Coronary artery (tissue), 2 donors: ENCODE measurements at places on chromosomes 7 and 10.

DNA sequence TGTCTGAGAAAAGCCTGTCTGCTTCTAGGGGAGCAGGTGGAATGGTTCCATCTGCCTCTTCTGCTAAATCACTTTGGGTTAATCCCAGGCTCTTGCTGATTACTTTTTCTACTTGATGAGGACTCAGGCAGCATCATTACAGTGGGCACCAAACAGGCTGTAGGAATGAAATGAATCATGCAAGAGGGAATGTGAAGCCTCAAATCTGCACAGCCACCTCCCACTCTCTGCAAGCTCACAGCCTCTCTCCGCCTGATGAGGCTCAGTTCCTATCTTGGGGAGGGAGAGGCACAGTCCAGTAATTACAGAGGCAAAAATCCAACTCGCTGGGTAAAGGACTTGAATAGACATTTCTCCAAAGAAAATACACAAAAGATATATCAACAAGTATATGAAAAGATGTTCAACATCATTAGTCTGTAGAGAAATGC is 34.0 kb downstream of the HSPA12A start:
- no peak for DNase-seq

DNA sequence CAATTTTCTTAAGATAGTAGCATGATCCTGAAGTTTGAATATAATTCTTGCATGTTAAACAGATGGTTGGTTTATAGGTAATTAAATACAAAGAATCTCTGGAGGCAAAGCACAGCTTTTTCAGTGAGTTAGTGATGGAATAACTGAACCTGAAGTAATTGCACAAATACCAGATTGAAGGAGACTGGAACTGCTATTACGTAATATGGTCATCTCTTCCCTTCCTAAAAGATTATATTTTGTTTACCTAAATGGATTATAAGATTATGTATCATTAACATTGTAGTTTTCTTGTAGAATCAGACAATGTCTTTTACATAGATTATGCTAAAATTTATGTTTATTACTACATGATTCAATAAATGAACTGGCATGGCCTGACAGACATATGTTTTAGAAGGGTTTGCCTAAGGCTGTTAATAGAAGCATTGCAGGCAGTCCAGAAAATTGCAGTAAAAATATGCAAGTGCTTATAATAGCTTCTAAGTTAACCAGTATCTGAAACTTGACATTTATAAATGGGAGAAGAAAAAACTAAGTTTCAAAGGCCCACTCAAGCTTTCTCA is 35.8 kb upstream of the GPR37 start:
- DNase-seq, result no peak

DNA sequence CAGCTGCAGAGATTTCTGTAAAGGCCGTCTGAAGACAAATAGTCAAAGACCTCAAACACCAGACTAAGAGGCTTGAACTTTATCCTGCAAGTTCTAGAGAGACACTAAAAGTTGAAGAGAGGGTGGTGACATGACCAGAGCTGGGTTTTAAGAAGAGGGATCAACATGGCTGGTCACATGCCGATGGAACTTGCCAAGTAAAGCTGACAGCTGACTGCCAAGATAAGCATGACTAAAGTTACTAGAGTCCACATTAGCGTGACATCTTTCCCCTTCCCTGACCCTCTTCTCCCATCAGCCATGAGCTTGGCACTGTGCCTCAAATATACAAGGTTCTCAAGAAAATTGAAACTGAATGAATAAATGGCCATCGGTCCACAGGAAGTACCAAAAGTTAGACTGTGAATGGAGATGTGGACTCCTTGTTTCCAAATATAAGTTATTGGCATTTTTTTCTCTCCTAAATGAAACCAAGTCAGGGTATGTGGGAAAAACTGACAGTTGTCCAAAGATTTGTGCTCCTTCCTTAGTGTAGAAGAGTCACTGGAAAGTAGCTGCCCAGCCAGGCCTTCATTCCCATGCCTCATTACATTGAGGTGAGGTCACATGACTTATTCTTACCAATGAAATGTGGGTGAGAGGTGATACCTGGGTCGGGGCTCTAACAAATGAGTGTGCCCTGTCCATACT is 24.5 kb downstream of the XPNPEP1 start:
- no peak for DNase-seq

GRCh38 chr10:55750458-55750857 is 610.6 kb downstream of the ZWINT start:
- DNase-seq, result no peak

DNA sequence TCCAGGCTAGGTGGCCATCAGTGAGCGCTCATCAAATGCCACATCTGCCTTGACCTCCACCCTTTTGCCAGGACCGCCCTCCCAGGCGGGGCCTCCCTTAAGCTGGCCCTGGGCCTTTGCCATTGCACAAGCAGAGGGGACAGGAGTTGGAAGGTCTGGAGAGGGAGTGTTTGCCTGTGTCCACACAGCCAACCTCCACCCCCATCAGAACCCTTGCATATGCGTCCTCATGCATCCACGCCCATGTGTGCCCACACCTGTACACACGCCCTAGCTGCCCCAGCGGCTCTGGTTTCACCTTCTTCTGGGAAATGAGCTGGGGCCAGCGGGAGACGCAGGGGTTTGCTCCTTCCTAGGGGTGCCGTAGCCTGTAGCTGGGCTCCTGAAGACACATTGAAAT is 64.0 kb downstream of the NEURL1 start:
- DNase-seq, result no peak

DNA sequence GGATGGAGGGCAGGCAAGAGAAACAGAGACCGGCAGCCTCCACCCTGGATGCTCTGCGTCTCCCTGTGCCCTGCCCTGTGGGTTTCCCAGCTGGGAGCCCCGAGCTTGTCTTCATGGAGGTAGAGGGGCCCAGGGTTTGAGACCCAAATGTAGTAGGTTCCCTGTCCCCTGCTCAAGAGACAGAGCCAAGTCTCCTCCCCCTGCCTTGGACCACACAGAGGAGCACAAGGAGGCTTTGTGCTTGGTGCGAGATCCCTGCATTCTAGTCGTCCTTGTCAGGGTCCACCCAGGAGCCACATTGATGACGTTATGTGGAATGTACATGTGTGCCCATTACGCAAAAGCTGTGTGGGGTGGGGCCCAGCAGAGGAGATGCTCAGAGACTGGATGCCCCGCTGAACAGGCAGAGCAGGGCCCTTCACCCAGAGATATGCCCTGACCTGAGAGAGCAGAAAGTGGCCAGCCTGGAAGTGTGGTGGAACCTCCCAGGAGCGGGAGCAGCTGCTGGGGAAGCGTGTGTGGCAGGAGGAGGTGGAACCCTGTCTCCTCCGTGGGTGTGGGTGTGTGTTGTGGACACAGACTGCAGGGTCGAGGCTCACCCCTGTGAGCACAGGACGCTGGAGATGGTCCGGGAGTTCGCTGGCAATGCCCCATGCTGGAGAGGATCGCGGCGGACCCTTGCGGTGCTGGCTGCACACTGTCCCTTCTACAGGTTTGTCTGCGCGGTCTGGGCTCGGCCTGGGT is 39.3 kb downstream of the VWA2 start:
- DNase-seq, result peak; percentile 61

DNA sequence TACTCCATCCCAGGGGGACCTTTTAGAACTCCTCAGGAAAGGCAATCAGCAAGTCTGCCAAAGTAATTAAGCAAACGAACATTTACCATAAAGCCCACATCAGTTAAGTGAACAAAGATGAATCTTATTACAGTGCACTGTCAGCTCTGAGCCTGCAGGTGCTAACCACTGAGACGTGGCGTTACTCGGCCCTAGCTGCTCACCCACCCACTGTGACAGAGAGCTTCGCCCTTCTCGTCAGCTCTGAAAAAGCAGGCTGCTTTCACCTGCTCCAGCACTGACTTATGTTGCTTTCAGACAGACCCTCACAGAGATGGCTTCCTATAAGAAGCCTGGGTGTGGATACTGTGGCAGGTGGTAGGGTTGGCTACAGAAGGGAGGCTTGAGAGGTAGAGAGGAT is 57.7 kb upstream of the KCNIP2 start:
- no peak for DNase-seq

DNA sequence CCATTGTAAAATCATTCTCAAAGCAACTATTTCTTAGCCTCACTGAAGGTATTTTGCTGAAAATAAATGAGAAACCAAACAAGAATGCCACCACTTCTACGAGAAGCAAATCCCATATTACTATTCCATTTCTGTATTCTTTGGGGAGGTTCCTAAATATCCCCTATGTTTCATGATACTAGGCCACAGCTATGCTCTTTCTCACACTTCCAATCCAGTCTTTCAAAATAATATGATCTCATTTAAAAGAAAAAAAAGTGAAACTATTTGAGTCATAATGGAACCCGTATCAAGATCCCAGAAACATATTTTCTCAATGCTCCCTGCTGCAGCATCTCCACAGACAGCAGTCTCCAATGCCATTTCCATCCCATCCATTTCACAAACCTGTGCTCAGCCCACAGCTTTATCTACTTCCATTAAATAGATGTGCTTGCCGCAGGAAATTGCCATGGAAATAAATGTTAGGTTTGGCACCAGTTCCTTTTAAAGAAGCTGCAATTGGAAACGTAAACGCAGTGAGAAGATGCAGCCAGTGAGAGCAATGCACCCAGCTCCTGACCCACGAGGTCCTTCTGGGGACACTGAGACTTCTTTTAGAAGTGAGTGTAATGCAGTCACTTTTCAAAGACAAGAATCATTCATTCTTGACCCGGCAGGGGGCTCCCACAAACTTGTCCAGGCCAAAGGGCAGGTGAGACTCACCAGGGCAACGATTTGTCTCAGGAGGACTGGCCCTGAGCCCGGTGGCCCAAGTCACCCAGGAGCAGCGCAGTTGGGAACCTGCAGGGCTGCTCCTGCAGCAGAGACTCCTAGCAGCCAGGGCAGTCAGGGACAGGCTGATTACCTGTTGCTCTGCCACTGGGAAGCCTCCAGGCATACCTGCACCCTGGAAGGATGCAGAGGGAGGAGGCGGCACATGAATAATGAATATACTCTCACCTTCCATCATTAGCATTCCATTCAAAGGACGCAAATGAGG is 99.6 kb downstream of the C10orf90 start:
- no peak for DNase-seq

DNA sequence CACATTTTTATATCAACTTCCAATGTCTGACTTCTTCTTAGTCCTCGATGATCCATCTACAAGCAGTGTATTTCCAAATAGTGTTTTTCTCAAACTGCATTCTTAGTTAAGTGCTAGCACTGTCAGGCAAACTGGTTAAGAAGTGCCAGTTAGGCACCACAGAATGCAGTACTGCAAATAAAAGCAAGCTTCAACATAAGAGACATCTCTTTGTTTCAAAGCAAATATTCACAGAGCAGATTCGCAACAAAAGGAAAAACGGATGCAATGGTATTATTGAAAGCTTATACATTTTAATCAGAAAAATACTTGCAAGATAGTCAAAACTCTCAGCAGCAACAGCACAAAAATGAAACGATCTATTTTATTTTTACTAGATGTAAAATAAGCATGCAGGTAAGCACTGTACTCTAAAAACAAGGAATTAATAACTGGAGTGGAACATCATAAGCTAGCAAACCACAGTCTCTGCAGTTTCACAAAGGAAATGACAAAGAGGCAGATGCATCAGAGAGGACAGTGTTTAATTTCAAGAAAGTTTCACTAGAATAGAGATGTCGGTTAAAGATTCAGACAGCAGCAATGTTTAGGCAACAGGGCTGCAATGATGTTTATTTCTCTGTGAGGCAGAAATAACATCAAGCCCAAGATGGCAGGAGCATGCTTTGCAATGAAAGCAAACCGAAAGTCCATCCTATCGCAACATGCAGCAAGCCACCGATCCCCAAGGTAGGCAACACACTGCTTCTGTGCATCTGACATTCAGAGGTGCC is 82.0 kb downstream of the FGFR2 start:
- no peak for DNase-seq

GRCh38 chr10:124554085-124554858 is 92.6 kb downstream of the LHPP start:
- DNase-seq, result no peak

DNA sequence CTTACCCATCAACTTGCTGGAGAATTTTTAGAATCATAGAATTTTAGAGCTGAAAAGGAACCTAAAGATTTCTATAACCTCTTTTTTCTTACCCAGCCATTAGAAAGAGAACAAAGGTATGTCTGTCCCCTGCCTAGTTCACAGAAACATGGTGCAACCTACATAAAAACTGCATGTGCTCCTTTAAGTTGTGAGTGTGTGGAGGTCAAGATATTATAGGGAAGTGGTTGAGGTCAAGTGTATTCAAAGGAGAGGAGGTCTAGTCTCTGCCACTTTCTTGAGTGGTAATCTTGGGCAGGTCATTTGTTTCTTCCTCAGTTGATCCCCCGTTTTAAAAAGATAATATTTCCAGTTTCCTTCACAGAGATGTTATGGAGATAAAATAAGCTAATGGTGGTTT is 6.4 kb downstream of the UBTD1 start:
- no peak for DNase-seq

DNA sequence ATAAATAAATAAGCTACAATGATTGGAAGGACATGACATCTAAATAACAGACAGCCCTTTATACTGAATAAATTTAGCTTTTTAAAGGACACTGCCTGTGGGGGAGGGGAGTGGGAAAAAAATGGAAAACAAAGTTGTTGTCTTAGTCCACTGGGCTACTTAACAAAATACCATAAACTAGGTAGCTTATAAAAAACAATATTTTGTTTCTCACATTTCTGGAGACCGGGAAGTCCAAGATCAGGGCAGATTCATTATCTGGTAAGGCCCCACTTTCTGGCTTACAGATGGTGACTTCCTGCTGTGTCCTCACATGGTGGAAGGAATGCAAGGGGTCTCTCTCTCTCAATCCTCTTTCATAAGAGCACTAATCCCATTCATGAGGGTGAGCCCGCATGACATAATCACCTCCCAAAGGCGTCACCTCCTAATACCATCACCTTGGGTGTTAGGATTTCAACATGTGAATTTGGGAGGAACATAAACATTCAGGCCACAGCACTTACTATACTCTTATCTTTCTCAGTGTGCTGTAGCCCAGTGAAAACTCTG is 43.0 kb downstream of the DNAJC12 start:
- no peak for DNase-seq

GRCh38 chr10:115026056-115026745 is 67.0 kb upstream of the ATRNL1 start:
- DNase-seq, result no peak

- no peak for DNase-seq
Observed at GRCh38 chr7:70033226-70033625, 435.0 kb downstream of the AUTS2 start.

- no peak for DNase-seq
Observed at GRCh38 chr7:28654110-28654509, 241.8 kb downstream of the CREB5 start.

- DNase-seq, result no peak
Observed at GRCh38 chr7:153641199-153641598, 411.0 kb upstream of the DPP6 start.

GRCh38 chr10:102776779-102777456 is 33.2 kb downstream of the WBP1L start:
- DNase-seq, result peak; percentile 97
